Naive thymus-derived CD8-positive, alpha-beta T cell (primary cell): ENCODE measurements at places on chromosomes 1 and 21.

DNA sequence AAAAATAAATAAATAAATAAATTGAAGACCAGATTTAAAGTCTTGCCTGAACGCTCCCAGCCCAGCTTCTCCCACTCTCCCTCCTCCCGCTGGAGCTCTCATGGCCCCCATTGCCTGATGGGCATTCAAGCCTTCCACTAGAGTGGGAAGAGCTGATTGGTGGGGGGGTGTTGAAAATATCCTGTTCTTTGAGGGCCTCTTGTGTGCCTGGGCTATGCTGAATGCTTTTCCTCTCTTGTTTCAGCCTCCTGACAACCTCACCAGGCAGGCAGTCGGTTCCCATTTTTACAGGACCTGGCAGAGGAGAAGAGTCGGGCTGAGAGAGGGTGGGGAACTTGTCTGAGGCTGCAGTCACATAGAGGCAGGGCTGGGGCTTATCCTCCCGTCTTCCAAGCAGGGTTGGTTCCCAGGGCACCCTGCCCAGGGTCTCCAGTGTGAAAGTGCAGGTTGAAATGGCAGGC, 59.2 kb upstream of the SSBP3 start:
- DNase-seq = no peak

DNA sequence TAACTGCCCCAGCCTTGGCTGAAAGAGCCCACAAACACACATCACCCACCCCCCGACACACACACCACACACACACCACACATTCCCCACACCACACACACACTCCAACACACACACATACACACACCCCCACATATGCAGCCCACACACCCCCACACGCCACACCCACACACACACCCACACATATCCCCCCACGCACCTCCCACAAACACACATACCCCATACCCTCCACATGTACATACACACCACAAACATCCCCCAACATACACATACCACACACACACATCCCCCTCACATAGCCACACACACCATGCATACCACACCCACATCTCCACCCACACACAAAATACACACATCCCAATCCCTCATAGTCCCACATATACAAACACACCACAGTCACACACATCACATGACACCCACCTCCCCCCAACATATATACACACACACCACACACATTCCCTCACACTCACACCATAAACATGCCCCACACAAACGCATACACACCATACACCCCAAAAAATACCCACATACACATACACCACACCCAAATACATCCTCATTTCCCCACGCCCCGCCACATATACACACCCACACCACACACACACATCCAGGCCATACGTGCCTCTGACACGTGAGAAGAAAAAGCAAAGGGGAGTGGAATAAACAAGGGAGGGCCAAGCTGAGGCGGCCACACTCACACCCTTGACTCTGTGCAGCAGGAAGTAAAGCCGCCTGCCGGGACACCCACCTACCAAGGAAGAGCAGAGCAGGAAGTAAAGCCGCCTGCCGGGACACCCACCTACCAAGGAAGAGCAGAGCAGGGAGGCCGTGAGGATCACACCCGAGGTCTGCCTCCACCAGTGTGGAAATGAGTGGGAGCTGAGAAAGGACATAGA, 53.7 kb downstream of the HSF2BP start:
- DNase-seq = no peak

DNA sequence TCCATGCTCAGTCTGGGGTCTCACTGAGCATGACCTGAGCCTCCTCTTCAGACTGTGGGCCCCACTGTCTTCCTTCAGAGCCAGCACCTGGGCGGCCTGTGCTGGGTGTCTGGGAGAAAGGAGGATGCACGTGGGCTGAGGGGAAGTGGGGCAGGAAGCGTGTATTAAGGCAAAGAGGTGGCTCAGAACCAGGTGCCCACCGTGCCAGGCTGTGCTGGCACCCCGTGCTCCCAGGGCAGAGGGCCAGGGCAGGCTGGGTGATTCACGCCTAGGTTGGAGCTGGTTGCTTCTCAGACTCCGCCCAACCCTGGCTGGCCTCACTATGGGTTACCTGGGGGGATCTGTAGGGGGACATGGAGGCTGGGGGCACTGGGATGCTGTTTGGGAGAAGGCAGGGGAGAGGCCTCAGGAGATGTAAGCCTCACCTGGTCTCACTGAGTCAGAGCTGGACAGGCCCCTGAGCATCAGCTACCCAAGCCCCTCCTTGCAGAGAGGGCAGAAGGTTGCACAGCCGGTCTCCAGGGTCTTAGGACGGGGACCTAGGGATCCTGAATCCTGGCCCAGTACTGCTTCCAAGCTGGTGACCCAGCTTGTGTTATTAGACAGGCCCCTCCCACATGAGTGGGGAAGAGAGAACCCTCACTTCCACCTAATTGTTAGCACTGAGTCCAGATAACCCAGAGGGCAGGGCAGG, 18.6 kb upstream of the PADI1 start:
- DNase-seq = no peak

- DNase-seq = no peak
These were observed 85.1 kb downstream of the CYYR1 start for GRCh38 chr21:26487981-26488480.

DNA sequence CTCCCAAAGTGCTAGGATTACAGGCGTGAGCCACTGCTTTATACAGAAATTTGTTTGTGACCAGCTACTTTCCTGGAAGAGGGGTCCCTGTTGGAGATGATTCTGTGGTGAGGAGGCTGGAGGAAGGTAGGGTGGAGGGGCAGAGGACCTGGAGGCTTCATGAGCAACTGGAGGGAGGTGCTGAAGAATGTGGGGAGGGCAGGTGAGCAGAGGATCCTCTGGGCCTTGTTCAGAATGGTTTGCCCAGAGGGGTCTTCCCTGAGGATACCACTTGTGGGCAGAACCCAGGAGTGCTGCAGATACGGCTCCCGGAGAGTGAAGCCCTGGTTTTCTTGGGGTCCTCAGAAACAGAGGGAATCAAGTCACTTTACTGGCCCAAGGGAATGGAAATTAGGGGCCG, 67.2 kb upstream of the WDR26 start:
- DNase-seq = no peak

DNA sequence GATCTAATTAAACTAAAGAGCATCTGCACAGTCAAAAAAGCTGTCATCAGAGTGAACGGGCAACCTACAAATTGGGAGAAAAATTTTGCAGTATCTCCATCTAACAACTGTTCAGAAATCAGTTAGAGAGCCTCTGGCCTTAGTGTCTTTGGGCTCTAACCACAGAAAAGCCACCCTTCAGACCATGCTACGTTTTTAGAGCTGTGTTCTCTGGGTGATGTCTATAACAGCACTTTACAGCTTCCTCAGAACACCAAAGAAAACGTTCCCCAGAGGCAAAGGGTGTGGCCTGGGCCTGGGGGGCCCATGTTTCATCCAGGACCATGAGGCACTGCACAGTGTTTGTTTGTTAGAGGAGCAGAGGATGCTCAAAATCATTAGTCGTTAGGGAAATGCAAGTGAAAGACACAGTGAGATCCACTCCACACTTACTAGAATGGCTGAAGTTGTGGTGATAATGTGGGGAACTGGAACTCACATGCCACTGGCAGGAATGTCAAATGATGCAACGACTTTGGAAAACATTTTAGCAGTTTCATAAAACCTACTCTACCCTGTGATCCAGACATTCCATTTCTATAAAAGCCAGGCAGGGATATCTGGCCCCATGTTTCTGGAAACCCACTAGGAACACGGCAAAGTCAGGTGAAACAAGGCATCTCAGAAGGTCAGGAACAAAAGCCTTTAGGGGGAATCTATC, 250.4 kb upstream of the HOOK1 start:
- no peak for DNase-seq

GRCh38 chr1:194103516-194104246, 917.3 kb upstream of the B3GALT2 start:
- DNase-seq = no peak

DNA sequence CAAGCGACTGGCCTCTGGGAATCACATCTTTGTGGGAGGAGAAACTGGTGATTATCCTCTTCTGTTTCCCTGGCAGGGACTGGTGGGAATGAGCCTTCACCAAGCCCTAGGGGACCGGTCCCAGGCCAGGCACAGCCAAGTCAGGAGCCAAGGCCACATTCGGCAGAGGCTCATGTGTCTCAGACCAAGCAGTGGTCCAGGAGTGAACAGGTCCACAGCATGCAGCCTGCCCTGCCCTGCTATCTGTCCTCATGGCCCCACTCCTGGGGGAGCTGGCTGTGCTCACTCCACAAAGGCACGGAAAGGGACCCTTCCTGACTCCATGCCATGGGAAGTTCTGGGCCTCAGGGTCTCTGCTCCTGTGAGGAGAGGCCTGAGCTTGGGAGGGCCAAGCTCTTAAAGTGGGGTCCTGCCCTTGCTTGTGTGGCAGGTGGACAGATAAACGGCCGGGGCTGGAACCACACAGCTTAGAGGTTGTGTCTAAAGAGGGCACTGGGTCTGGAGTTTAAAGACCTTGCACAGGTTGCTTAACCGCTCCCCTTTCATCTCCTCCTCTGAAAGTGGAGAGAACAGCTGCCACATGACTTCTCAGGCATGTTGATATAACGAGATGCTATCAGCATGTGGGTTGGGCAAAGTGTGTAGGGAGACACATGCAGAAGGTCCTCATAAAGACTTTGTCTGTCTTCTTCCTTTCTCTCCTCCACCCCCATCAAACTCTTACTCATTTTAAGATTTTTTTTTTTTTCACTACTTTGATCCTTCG, 57.5 kb downstream of the CASQ2 start:
- DNase-seq = no peak

GRCh38 chr1:91730801-91731732, 154.9 kb downstream of the TGFBR3 start:
- no peak for DNase-seq

- DNase-seq = no peak
These were observed 11.7 kb downstream of the SLC19A1 start for GRCh38 chr21:45530423-45531113.

GRCh38 chr1:58814251-58815068, 30.6 kb upstream of the JUN start:
- no peak for DNase-seq

GRCh38 chr1:202411422-202411821, 62.9 kb downstream of the PPP1R12B start:
- no peak for DNase-seq

DNA sequence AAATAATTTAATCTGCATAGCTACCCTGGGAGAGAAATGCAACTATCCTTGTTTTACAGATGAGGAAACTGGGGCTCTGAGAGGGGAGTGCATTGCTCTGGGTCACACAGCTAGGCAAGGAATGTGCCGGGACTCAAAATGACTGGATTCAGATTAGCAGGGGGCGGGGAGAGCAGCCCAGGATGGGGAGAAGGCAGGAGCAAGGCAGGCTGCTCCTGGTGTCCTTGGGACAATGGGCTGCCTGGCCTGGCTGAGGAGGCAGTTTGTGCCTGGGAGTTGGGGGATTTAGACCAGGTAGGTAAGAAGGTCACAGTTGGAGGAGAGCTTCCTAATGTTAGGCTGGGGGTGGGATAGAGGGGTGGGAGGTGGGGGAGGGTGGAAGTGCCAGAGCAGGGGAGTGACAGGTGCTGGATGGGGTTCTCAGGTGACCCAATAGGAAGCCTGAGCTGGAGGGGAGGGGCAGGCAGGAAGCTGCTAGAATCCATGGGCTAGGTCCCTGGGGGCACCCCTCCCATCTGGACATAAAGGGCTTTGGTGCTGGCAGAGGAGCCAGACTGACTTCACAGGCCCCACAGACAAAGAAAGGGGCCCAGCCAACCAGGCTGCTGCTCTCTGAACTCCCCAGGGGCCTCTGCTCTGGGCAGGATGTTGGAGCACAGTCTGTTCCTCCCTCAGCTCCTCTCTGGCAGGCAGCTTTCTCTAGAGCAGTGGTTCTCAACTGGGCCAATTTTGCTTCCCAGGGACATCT, 29.0 kb downstream of the TRIM62 start:
- no peak for DNase-seq

DNA sequence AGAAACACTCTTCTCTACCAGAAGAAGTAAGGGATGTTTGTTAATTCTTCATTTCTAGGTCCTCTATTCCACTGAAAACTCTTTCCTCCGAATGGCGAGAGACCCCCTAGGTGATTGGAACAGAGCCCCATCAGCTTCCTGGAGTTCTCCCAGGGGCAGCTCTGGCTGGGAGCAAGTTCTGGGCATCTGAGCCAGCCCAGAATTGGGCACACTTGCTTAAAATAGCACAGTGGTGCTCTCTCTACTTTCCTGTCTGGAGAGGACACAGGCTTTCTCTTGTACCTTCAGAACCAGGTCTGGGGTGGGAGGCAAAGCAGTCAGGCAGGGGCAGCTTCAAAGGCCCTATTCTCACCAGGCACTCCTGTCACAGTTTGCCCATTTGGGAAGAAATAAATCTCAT, 83.2 kb upstream of the CNTN2 start:
- no peak for DNase-seq

- no peak for DNase-seq
These were observed 23.2 kb upstream of the PRDX6 start for GRCh38 chr1:173453982-173454381.

GRCh38 chr1:58104960-58105359, 441.6 kb downstream of the OMA1 start:
- no peak for DNase-seq

GRCh38 chr1:111227434-111227833, at the start of gene CHI3L2:
TSS of gene CHI3L2 (plus strand) at chr1:111227713. CDS start at chr1:111227730, 17 bp downstream.
- no peak for DNase-seq

DNA sequence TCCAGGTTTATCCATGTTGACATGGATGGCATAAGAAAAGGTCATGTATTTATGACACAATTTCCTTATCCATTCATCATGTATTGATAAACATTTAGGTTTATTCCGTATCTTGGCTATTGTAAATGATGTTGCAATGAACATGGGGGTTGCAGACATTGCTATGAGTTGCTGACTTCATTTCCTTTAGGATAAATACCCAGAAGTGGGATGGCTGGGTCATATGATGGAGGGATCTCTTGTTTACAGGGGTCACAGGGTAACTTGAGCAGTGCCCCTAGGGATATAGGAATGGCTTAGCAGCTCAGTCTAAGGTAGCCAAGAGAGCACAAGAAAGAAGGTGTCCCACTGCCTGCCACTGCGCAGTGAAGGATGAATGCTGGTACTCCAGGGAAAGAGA, 229.6 kb upstream of the COA6 start:
- no peak for DNase-seq

DNA sequence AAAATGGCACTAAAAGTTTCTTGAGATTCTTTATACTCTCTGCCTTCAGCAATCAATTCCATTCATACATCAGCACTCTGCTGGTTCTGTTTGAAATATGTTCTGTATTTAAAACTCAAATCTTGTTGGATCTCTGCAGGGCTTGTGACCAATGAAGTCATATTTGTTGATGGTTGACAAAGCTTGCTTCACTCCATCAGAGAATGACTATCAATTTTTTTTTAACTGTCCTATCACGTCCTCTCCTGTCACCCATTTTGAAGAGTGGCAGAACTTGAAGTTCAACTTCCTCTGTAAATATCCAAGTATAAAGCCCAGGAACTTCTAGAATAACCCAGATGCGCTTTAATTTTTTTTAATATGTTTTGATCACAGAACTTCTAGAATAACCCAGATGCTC, 10.9 kb downstream of the PRDX6 start:
- no peak for DNase-seq
